ENCODE measurements at places on chromosomes 7 and 10. TPM values are rescaled to one million over a fixed set of nuclear protein-coding genes. Genes with fewer than 3 reads are reported as not detected.

PRKAR2B gene
- 11.5 TPM for total RNA-seq

PRR15 gene
- not detected for total RNA-seq

TDRD1 gene
- total RNA-seq = 0.52 TPM

UTF1 gene
- not detected for total RNA-seq

STAMBPL1 gene
- 15.1 TPM for total RNA-seq

UNC5B gene
- 6.3 TPM for total RNA-seq

SPDYE1 gene
- total RNA-seq = not detected

TMEM213 gene
- not detected for total RNA-seq

CYP26C1 gene
- not detected for total RNA-seq

PLEKHA8 gene
- total RNA-seq = 6.8 TPM

PTF1A gene
- total RNA-seq = not detected

H2BK1 gene
- not detected for total RNA-seq

ADAM8 gene
- total RNA-seq = 2.6 TPM

All from skeletal muscle tissue (tissue), 5 donors.